ENCODE measurements at places on chromosomes 12 and 14. TPM values are rescaled to one million over a fixed set of nuclear protein-coding genes. Genes with fewer than 3 reads are reported as not detected.
A peak's percentile ranks its signal among the peaks of the same experiment; 100 is the strongest.

- no peak overlapping the region for H3K27ac ChIP-seq
- H3K36me3 ChIP-seq, result no peaks in the 10 kb centered on the region
- DNase-seq, result no peak
- H3K4me3 ChIP-seq, result no peak overlapping the region
- no peaks in the 10 kb centered on the region for H3K4me1 ChIP-seq
Observed at GRCh38 chr12:120394483-120395367, 25.8 kb upstream of the MSI1 start.

DNA sequence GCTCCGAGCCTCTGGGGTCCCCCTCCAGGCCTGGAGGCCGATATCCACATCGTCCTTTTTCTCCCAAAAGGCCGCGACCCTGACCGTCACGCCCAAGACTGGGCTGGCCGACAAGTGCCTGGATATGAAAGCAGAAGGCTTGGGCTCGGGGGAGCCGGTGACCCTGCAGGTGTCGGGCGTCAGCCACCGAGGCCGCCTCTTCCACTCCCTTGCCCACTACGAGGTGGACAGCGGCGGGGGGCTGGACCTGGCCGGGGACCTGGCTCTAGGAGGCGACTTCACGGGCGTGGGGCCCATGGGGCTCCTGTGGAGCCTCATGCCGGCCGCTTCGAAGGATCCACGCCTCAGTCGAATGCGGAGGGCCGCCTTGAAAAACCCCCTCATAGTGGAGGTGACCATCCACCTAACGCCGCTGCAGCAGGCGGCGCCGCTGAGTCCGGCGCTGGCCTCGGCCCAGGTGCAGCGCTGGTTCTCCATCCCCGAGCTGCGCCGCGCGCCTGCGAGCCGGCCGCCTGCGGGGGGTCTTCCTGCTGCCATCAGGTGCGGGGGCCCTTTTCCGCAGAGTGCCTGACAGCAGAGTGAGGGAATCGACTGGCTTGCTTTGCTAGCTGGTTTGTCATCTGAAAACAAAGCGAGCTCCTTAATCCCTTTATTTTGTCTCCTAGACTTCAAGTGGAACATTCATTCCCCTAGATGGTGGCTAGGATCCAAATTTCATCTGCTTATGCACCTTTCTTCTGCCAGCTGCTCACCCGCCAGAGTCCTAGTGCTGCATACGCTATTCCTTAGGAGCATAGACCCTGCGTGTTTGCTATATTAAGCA, 10.6 kb upstream of the DNAL1 start:
- H3K36me3 ChIP-seq, result no peaks in the 10 kb centered on the region
- H3K4me1 ChIP-seq, result peaks cover 9% of the 10 kb centered on the region
- DNase-seq, result peak; percentile 29
- peak overlapping the region; percentile 64 for H3K4me3 ChIP-seq
- H3K27ac ChIP-seq, result no peak overlapping the region
- no peaks in the 10 kb centered on the region for H3K27me3 ChIP-seq

DNA sequence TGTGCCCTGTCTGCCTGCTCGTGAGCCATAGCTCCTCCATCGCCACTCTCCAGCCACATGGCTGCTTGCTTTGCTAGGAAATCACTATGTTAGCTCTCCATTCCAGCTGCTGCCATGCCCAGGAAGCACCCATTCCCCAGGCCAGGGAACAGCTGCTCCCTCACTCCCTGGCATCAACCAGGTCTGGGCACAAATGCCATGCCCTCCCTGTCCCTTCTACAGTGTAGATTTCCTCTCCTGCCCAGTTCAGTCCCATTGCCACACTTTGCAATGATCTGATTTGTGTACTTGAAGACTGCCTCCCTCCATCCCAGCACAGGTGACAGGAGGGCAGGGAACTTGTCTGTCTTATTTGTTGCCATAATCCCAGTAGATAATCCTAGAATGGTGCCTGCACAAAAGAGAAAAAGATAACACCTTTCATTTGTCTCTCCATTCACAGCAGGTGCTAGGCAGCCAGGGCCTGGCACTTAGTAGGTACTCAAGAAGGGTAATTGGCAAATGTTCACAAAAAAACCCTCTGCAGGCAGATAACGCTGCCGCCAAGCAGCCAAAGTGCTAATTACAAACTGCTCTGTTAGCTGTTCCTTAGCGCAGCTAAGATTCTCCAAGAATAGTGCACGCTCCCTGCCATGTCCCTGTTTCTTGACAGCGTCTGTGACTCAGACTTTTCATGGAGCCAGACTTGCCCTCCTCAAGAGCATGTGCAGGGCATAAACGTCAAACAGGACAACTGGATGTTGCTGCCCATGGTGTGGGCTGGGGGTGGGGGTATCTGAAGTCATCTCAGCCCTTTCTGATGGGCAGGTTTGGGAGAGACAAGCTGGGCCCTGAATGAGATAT, 69.1 kb downstream of the ARL6IP4 start:
- no peaks in the 10 kb centered on the region for H3K36me3 ChIP-seq
- H3K4me3 ChIP-seq, result no peak overlapping the region
- H3K27ac ChIP-seq, result no peak overlapping the region
- H3K27me3 ChIP-seq, result no peaks in the 10 kb centered on the region
- DNase-seq, result no peak
- H3K4me1 ChIP-seq, result no peaks in the 10 kb centered on the region

The NEMP1 gene
- total RNA-seq, result 27.7 TPM

The CSRNP2 gene
- 49.7 TPM for total RNA-seq

DNA sequence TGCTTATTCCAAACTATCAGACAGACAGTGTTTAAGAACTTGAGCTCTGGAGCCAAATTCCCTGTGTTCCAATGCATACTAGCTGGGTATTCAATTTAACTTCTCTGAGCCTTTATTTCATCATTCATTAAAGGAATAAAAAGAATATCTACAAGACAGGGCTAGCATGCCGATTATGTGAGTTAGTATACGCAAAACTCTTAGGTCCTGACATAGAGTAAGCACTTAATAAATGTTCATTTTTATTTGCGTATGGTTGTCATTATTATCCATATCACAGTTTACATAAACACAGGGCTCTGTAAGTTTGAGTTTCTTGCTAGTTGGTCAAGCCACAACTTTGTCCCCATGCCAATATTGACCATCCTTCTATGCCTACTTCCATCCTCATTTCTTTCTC, 161.5 kb downstream of the NUAK1 start:
- H3K27me3 ChIP-seq, result no peaks in the 10 kb centered on the region
- H3K4me3 ChIP-seq, result no peak overlapping the region
- no peak overlapping the region for H3K27ac ChIP-seq
- no peak for DNase-seq
- H3K36me3 ChIP-seq, result no peaks in the 10 kb centered on the region
- no peaks in the 10 kb centered on the region for H3K4me1 ChIP-seq

The MIP gene
- not detected for total RNA-seq

GRCh38 chr12:119864591-119864990, 12.5 kb downstream of the CIT start:
- no peaks in the 10 kb centered on the region for H3K36me3 ChIP-seq
- peaks cover 4% of the 10 kb centered on the region for H3K4me1 ChIP-seq
- H3K4me3 ChIP-seq, result no peak overlapping the region
- no peaks in the 10 kb centered on the region for H3K27me3 ChIP-seq
- H3K27ac ChIP-seq, result no peak overlapping the region
- DNase-seq, result no peak

DNA sequence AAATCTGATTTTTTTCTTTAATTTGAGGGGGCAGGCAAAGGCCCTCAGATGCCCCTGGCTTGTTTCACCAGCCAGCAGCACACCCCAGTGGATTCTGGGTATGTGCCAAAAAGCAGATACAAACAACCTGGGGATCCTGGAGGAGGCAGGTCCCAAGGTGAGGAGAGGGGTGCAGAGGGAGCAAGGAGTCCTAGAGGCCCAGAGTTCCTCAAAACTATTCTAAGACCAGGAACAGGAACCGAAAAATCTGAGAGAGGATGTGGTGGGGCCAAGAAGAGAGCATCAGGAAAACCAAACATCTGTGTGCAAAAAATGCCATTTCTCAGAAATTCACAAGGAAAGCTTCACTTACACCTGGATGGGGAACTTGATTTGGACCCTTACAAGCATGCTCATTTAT, 8.2 kb downstream of the KCNA5 start:
- no peaks in the 10 kb centered on the region for H3K27me3 ChIP-seq
- H3K36me3 ChIP-seq, result no peaks in the 10 kb centered on the region
- no peak overlapping the region for H3K4me3 ChIP-seq
- no peak overlapping the region for H3K27ac ChIP-seq
- no peaks in the 10 kb centered on the region for H3K4me1 ChIP-seq

The GALNT16 gene
- 0.49 TPM for total RNA-seq

DNA sequence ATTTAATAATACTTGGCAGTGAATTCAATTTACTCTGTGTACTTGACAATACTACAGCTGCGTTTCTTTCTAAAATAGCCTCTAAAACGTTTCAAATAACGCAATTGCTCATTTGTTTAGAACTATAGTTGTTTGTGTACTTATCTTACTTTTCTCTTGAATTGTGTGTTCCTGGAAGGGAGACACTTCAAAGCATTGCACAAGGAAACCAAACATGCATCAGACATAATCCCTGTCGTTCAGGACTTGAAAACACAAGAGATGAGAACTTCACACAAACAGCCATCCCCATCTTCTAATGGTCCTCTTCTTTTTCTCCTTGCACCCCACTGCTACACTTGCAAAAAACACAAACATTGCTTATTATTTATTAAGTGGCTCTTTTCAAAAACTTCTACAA, 38.5 kb downstream of the PTGER2 start:
- H3K27me3 ChIP-seq, result peaks cover 33% of the 10 kb centered on the region
- no peak for DNase-seq
- no peak overlapping the region for H3K27ac ChIP-seq
- no peaks in the 10 kb centered on the region for H3K4me1 ChIP-seq

DNA sequence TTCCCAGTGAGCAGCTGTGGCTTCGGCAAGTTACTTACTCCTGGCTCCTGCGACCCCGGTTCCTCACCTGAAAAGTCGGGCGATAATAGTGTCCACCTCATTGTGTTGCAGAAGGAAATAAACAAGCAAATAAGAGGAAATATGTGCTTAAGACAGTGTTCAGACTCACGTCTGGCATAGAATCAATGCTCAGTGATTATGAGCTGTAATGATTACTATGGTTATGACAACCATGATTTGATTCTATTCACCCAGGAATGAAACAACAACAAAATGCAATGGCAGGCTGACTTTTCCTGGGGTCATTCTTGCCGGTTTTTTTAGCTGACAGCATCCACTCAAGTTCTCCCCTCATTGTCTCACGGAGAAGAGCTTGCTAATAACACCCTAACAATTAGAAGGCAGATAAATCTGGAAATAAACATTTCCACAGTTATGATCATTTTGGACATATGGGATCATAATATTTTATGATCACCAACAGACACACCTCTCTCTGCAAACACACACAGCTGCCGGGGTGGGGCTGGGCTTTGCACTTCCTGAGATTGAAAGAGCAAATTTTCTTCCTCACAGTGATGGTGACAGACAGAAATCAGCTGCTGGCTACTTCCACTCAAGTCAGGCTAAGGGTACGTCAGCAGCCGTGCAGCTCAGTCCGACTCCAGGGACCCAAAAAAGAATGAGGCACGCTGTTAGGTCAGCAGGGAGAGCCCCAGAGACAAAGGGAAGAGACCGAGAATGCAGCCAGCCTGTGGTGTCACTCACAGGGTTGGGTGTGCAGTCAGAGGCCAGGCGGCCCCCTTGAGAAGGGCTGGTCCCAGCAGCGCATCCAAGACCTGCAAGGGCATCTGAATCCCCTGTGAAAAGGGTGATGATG, 158.0 kb downstream of the RIMBP2 start:
- H3K27me3 ChIP-seq, result no peaks in the 10 kb centered on the region
- no peak overlapping the region for H3K27ac ChIP-seq
- no peak overlapping the region for H3K4me3 ChIP-seq

The GPR84 gene
- total RNA-seq, result not detected

Data from endothelial cell of umbilical vein (primary cell).